ENCODE measurements at places on chromosomes 6 and 20.

DNA sequence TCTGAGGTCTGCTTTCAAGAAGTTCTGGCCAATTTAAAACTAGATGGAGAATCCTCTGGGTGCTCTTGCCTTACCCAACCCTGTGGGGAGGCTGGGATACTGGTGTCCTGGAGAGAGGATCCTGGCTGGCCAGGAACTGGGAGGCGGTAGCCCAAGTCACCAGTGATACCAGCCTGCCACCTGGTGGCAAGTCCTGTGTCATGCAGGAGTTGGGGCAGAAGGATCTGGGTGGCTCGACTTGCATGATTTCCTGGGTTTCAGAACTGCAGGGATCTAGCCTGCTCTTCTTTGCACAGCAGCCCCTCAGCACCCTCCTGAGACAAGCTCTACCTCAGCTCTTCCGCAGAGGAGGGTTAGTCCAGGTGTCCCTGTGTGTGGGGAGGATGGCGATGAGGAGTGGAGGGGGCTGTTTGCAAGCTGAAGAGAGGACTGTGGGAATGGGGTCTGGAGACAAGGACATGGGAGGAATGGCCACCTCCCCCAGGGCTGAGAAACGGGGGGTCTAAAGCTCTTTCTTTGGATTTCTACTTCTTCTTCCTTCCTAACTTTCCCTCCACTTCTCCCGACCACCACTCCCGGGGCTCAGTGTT is 4.2 kb downstream of the KCNK17 start:
- peak; percentile 45 for DNase-seq

DNA sequence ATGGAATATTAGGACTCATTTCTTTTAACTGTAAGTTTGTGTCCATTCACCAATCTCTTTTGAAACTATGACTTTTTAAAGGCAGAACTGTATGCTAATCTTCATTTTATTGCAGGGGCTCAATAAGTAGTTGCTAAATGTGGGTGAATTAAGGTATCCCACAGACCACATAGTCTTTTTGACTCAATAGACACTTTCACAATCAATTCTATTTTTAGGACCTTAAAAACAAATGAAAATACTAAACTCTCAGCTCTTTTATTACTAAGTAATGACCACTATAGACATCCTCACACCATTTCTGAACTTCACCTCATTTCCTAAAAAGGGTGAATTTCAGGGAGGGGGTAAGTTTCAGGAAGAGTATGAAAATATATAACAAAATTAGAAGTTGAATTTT is 106.8 kb upstream of the BEND6 start:
- DNase-seq: no peak

GRCh38 chr20:49045440-49046086 is 549 bp upstream of the CSE1L start:
- no peak for DNase-seq

- no peak for DNase-seq
These were observed 690 bp downstream of the IFNGR1 start for GRCh38 chr6:137218473-137218916.

DNA sequence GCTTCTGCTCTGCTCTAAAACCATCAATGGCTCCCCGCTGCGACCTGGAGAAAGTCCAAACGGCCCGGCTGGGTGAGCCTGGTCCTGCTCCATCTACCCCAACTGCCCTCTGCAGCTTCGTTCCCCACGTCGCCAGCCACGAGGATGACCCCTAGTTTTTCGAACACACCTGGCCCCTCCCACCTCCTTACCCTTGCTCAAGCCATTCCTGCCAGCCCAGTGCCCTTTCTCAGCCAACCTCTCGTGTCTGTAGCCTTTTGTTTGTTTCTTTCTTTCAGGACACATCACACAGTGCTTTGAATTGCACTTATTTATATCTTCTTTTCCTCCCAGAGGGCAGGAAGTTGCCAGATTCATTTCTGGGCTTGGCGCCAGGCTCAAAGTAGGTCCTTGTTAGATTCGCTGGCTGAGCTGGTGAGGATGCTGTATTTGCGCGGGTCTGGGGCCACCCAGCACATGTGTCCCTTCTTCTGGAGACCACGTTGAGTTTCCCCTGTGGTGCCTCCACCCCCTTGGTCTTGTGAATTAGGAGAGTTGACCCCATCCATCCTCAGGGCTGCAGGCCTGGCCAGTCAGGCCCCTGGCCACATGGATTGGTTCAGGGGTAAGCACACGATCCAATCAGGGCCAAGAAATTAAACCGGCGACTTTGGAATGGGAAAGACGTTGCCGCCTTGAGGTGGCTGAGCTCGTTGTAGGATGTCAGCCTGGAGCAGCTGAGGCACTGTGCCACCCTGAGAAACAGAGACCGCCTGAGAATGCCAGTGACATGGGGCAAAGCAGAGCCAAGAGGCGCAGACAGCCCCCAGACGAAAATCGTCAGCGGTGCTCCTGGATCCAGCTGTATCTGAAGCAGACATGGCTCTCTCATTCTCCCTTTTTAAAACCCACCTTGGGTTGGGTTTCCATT is 156.0 kb downstream of the CEBPB start:
- DNase-seq: peak; percentile 76

DNA sequence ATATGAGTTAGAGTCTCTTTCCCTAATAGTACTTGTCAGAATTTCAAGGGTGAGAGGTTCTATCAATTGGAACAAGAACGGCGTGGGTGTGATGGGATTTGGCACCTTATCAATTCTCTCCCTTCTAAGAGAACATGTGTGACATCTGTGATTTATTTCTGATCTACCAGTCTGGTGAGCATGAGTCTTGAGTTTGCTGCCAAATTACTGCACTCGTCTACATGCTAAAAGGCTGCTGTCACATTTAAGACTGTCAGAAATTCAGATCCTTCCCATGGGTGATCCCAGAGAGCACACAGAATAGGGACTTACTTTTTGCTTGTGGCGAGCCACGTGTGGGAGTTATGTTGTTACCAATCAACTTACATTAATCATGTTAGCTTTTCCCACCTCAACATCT is 370.2 kb upstream of the SASH1 start:
- DNase-seq: no peak

GRCh38 chr6:2593167-2593566 is 157.6 kb downstream of the MYLK4 start:
- DNase-seq: no peak

DNA sequence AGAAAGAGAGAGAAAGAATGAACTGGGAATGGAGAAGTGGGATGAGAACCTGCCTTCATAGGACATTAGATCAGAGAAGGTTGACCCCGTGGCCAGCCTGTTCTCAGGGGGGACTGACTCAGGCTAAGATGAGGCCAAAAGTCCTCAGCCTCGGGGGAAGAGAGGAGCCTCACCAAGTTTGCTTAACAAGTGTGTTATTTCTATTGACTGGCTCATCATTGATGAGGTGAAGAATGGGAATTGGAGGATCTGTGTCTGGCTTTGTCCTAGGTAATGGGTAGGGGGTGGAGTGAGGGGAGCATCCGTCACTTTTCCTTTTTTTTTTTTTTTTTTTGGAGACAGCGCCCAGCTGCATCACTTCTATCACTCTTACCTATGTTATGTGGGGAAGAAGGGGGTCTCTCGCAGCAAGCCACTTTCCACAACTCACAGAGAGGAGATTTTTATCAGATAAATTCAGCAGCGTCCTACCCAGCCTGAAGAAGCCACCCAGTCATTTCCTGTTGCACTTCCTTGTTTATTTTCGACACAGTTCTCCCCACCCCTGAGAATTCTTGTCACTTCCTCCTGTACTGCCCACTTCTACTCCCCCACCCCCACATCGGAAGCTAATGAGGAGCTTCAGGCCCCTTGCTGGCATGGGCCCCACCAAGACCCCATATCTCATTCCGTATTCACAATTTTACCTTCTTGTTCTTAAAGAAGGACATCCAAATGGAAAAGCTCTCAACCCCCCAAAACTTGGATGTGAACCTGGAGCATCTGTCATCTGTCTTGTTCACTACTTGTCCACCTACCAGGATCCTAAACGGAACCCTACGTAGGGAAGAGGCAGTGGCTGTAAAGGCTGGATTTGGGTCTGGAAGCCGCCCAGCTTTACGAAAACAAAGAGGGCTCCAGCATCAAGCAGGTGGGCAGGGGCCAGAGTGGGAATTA is 2.8 kb upstream of the RNASET2 start:
- DNase-seq: no peak

DNA sequence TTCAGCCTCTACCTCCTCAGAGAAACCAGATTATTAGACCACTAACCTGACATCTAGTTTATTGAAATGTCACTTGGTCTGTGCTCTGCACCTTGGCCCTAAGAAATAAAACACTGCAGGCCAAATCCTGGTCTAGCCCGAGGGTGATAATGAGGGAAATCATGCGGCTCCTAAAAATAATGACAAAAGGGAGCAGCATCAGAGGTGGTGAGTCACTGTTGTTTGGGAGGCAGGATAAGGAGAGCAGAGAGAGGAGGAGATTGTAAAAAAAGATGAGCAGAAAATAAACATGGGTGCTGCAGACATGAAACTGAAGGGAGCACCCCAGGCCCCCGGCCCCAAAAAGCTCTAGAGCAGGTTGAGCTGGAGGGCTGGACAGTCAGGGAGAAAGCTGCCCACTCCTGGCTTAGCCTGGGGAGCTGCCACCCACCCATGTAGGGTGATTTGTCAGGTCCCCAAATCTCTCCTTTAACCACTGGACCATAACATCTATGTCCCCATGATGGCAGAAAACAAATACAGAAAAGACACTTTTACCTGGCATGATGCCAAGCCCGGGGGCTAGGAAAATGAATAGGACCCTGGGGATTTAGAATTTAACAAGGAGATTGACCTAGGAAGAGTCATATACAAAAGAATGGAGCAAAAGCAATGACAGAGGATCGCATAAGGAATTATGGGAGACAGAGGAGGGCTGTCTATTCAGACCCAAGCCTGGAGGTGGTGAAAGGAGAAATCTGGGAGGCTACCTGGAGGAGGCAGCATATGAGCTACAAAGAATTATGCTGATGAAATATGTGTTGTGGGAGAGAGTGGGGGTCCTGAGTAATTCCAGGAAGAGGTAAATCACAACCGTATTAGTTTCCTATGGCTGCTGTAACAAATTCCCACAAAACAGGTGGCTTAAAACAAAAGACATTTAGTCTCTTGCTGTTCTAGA is 103.7 kb downstream of the SNAP25 start:
- no peak for DNase-seq

DNA sequence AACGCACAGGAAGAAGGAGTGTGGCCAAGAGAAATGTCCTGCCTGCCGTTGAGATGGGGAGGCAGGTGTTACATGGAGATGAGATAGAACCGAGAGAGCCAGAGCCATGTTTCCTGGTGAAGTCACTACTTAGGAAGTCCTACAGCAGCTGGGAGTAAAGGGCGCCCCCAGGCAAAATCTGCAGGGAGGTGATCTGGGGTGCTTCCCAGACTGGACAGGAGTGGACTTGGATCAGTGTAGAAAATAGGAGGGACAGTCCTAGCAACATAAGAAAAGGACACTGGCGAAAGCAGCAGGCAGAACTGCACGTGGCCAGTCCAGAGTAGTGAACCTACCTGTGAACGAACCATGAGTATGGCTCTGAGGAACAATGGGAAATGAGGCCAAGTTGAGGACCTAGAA is 85.3 kb downstream of the CD164 start:
- no peak for DNase-seq

All from AG09309 (cell line).